ENCODE measurements at places on chromosomes 3 and 15. TPM values are rescaled to one million over a fixed set of nuclear protein-coding genes. Genes with fewer than 3 reads are reported as not detected.

GRCh38 chr3:99315896-99316295 is 322.5 kb upstream of the COL8A1 start:
- DNase-seq = no peak

DNA sequence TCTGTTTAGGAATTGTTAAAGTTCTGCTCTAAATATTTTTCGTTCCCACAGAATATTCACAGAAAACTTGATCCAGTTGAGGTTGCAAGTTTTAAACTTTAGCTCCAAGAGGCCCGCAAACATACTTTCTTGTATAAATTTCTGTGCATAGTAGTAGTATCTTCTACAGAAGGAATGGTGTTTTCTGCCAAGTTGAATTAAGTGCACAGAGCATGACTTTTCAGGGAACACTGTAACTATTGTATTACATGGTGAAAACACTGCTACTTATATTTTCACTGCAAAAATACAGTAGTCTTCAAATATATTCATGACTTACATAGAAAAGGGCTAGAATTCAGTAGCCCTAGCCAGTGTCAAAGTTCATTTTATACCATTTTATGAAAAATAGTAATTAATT is 67.0 kb downstream of the SUCNR1 start:
- no peak for DNase-seq

GRCh38 chr15:74956648-74957475 is at the start of gene RPP25:
RPP25 (minus strand) TSS chr15:74956772; CDS start chr15:74956583, 189 bp downstream.
- DNase-seq = peak; percentile 71

Gene ACVR2B
- 7.3 TPM for total RNA-seq

DNA sequence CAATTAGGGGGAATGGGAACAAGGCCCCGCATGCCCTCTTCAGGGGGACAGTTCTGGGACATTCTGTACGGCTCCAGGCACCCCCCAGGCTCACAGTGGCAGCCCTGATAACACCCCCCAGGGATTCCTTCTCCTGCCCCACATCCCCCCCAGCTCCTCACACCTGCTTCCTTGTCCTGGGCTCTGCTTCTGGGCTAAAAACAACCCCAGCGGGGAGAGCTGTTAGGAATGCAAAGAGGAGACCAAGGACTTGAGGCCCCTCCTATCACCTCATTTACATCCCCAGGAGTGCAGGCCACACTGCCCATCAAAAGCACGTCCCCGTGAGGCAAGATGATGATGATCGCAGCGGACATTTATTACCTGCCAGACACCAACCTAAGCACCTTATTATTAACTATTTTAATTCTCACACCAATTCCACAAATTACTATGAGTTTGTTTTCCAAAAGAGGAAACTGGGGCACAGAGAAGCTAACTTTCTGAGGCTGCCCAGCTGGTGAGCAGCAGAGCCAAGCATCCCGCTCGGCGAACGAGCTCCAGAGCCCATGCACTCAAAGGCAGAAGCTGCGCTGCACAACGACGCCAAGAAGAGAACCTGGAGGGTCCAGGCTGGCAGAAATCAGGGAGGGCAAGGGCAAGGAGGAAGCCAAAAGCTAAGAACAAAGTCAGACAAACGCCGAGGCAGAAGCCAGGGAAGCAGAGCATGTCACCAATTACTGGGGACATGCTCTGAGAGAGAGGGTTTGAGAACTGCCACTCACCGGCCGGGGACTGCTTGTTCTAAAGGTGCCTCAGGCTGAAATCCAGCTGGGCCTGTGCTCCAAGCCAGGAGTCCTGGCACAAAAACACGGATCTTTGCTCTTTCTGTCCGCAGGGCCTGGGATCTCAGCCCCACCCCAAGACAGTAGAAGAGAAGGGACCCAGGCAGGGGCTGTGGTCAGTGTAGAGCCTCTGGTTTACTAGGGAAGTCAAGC is 76.2 kb upstream of the NSMCE3 start:
- DNase-seq = no peak

- DNase-seq = no peak
Measured at GRCh38 chr3:12454076-12454815, 30.0 kb upstream of the TSEN2 start.

DNA sequence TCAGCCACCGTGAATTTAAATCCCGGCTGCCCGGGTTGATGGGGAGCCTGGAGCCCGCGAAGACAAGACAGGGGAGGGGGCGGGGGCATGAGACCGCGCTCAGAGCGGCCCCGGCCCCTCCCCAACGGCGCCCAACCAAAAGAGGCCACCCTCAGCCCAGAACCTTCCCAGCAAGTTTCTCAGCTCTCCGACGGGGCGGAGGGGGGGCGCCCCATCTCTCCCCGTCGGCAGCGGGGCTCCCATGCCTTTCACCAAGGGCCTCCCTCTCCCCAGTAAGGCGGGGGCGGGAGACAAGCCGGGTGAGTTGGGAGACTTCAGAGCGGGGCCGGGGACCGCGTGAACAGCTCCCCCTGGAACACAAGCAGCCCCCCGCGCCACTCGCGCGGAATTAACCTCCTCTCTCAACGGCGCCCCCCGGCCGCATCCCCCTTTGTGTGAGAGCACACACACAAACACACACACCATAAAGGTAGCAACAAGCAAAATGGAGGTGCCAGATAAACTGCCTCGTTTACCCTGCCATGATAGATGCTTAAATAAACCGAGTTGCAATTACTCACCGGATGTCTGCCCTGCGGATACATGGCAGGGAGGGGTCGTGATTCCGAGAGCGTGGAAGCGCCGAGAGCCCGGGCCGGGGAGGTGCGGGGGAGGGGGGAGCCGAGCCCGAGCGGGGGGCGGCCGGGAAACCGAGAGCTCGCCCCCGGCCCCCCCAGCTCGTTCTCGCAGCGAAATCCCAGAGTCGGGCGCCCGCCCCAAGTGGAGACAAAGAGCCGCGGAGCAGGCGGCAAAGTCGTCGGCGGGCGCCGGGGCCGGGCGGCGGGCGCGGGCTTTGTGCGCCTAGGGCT is 1.3 kb downstream of the TLE3 start:
- DNase-seq = no peak

- no peak for DNase-seq
Measured at GRCh38 chr15:25937796-25938195, 74.7 kb upstream of the ATP10A start.

- no peak for DNase-seq
Measured at GRCh38 chr3:124963755-124964154, 29.2 kb upstream of the MUC13 start.

Gene ESYT3
- under 0.01 TPM for total RNA-seq

Gene RPSA
- 796 TPM for total RNA-seq

GRCh38 chr3:54856271-54856670 is 71.6 kb downstream of the LRTM1 start:
- no peak for DNase-seq

Gene FYTTD1
- 19.4 TPM for total RNA-seq

GRCh38 chr3:195031574-195032003 is 239.4 kb downstream of the XXYLT1 start:
- DNase-seq = peak; percentile 42

Gene CCR5
- total RNA-seq = 0.75 TPM

GRCh38 chr3:114421204-114421603 is 127.4 kb downstream of the TIGIT start:
- DNase-seq = no peak

Gene CLDN18
- total RNA-seq = not detected

Gene P3H2
- total RNA-seq = 6.9 TPM

DNA sequence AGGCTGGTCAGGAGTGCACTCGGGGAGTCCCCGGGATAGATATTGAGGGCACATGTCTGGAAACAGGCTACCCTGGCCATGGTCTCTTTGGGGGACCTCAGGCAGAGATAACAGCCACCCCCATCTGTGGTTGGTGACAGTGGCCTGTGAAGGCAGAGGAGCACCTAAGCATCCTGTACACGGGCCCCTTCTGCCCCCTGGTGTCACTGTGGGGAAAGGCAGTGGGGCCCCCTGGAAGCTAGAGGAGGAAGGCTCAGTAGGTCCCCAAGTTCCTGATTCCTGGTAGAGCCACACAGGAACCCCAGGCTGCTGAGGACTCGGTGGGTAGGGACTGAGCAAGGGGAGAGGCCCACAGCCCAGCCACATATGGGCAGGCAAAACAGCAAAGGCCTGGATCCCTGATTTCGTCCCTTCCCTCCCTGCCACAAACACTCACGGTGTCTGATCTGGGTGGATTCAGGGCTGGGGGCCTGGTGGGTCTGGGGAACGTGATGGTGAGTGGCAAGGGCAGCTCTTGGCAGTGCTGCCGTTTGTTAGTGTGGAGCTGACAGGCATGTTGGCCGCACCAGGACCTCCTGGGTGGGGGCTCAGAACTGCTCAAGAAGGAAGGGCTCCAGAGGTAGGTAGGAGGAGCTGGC is 14.1 kb upstream of the CXCR6 start:
- DNase-seq = peak; percentile 68

Gene SHC4
- under 0.01 TPM for total RNA-seq

DNA sequence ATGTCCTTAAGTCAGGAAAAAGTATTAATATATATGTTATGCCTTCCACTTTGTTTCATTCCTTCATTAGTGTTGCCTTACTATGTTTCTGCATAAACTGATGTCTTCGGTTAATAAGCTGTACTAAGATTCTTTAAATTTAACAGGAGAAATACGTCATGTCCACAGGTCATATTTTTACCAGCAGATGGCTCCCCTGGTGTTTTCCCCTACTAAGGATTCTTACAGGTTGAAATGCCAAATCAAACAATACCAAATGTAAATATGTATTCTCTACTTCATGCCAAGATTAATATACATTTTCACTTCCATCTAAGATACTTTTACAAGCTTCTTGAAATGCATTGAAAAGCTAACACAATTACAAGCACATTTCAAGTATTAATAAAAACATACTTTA is 1602.1 kb downstream of the SI start:
- DNase-seq = no peak

GRCh38 chr3:171556574-171557145 is 96.5 kb upstream of the TNIK start:
- DNase-seq = no peak
